ENCODE measurements at places on chromosomes 12 and 14.

GRCh38 chr14:97097296-97097695, 300.1 kb downstream of the VRK1 start:
- DNase-seq, result no peak

DNA sequence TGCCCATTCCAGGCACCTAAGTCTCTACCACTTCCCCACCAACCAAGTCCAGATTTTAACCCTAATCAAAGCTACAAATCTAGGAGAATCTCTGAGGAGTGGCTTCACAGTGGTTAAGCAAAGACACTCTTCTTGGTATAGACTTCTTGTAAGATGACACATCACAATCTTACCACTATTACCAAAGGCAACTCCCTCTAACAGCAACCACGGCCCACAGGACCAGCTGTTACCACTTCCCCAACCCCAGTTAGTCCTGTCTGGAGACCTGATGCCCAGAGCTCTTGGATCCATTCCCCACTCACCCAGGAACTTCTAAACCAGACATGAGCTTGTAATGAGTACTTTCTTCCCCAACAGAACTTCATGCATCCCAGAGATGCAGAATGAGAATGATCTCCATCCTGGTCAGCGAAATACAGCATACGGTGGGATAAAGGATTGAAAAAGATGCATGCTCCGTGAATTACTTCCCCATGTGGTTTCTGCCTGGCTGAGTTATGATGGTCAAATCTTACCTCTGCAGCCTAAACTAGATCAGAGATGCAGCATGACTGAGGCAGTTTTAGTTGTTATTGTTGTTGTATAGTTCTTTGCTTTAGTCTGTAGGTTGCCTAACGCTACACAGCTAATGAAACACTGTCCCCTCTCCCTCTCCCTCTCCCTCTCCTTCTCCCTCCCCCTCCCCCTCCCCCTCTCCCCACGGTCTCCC, 87.7 kb upstream of the FOXN3 start:
- DNase-seq, result peak; percentile 27

DNA sequence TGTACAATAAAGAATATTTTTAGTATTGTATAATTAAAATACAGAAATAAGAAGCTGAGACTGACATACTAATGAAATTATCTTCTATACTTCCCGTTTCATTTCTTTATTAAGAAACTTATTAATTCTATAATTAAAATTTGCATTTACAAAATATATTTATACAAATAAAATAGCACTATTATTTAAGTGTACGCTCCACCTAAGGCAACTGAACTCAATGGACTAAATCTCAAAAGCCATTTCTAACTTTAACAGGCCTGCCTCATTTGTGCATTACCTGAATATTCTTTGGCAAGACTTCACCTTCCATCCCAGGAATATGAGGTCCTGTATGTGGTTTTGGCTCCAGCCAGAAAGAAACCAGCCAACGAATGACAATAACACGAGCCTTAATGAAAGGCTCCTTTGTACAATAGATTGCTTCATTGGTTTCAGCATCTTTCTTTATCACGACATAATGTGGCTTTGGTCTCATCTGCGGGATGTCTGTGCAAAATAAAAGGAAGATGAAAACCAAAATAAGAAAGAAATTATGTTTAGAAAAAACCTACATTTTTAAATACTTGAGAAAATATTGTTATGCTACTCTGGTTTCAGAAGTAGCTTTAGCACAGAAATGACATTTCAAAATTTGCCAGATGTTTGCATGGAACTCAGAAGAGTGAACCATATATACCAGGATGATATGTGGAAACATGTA, 58.7 kb downstream of the RALGAPA1 start:
- DNase-seq, result no peak

GRCh38 chr14:59428581-59429012, 36.6 kb downstream of the GPR135 start:
- DNase-seq, result no peak

GRCh38 chr14:54688229-54688628, 121.3 kb downstream of the SAMD4A start:
- no peak for DNase-seq

- DNase-seq, result no peak
Observed at GRCh38 chr12:99108924-99109323, 463.8 kb downstream of the APAF1 start.

GRCh38 chr14:68937471-68938270, 41.4 kb downstream of the ACTN1 start:
- no peak for DNase-seq

DNA sequence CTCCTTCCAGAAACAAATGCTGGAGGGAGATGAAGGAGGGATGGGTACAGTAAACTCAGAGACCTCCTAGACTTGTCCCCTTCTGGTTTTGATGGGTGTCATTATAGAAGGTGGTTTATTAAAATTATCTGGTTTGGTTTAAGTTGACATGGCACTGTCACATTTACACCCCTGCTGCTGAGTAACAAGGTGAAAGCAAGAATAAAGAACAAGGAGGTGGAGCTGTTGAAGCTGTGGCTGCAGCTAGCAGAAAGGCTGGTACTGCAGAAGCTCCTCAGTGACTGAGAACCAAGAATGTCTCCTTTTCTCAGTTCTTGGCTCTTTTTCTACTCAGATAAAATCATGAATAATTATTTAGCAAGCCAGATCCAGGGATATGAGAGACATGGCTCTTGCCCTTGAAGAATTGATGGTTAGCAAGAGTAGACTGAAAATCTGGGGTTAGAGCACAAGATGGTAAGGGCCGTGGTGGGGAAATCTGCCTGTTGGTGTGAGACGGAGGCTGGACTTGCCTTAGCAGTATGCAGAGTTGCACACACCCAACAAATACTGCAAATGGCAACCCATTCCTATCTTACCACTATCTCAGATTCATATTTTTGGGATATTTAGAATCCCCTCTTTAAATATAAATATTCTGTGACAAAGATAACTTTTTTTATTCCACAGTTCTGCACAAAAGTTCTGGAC, at the start of gene GZMH:
TSS of gene GZMH (minus strand) at position 31 of the 690 bp plus-strand sequence. CDS start 72 bp downstream, outside the sequence.
- no peak for DNase-seq

DNA sequence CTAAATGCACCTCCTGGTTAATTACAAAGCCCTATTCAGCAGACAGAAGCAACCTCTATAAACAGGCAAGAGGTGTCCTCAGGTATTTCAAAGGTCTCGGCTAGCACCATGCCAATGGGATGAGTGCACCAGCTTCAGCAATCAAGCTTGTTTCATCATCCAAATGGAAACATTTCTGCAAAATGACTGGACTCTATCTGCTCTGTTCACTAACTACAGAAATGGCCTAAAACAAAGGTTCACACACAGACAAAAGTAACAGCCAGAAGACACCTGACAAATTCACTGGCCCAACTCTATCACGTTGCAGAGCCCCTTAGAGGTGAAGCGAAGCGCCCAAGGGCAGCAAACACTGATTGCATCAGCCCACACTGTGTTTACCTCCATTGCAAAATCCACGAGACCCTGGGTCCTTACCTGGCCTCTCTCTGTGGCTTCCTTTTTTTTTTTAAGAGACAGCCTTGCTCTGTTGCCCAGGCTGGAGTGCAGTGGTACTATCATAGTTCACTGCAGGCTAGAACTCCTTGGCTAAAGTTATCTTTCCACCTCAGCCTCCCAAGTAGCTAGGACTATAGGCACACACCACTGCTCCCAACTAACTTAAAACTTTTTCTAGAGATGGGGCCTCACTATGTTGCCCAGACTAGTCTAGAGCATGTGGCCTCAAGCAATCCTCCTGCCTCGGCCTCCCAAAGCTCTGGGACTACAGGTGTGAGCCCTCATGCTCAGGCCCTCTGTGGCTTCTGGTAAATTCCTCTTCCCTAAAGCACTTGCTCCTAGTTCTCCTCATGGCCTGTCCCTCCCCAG, 8.5 kb upstream of the SYNE3 start:
- DNase-seq, result no peak

- DNase-seq, result no peak
Observed at GRCh38 chr12:67517181-67517887, 131.2 kb upstream of the DYRK2 start.

GRCh38 chr14:71400871-71401321, 493.6 kb downstream of the PCNX1 start:
- no peak for DNase-seq

GRCh38 chr12:90870971-90871725, 83.8 kb downstream of the CCER1 start:
- DNase-seq, result no peak

GRCh38 chr12:14836336-14837210, 6.8 kb downstream of the ART4 start:
- DNase-seq, result no peak

- DNase-seq, result no peak
Observed at GRCh38 chr12:108568338-108569154, 6.2 kb downstream of the ISCU start.

- DNase-seq, result no peak
Observed at GRCh38 chr14:33657476-33657875, 293.4 kb downstream of the EGLN3 start.

All from bone marrow (tissue), 2 donors.